ENCODE measurements at places on chromosomes 5 and 9.
A peak's percentile ranks its signal among the peaks of the same experiment; 100 is the strongest.

DNA sequence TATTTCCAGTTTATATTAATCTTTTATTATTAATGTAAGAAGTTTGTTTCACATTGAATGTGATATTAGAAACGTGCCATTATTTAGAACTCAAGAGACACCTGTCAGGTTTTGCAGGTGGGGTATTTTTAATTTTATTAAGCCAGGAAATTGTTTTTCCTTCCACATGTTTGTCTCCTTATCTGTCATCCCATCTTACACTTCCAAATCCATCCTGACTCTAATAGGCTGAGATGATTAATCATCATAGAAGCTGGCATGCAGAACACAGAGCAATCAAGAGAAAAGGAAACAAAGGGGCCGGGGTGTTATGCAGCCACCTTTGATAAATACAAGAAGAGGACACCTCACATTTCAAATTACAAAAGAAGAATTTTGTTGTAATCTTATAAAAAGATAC lies 506.5 kb downstream of the ISL1 start:
- no peak for DNase-seq

GRCh38 chr5:14342306-14342705 lies 199.2 kb downstream of the TRIO start:
- no peak for DNase-seq

GRCh38 chr5:146883511-146883910 lies 5.0 kb upstream of the PPP2R2B start:
- DNase-seq, result no peak

- DNase-seq, result no peak
These were observed 183.9 kb downstream of the SMARCA2 start for GRCh38 chr9:2198956-2199635.

GRCh38 chr5:73763300-73764032 lies 137.5 kb downstream of the ARHGEF28 start:
- DNase-seq, result no peak

DNA sequence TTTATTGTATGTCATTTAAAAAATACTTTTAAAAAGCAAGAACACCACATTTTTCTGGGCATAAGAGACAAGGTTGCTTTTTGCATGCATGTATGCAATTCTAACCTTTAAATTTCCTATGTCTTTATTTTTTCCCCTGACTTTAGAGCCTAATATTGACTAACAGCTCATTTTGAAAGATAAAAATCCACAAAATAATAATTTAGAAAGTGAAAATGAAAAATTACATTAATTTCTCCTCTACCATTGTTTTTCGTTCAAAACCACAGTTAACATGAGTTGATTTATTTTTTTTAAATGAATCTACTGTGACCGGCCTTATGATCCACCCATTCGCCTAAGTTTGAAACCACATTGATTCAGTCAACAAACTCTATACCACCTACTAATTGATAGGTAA lies 137.5 kb upstream of the CDKN2B start:
- no peak for DNase-seq

GRCh38 chr9:125525921-125526631 lies 180.9 kb downstream of the MAPKAP1 start:
- DNase-seq, result no peak

- DNase-seq, result no peak
These were observed 291.2 kb downstream of the BRINP1 start for GRCh38 chr9:119078015-119078414.

DNA sequence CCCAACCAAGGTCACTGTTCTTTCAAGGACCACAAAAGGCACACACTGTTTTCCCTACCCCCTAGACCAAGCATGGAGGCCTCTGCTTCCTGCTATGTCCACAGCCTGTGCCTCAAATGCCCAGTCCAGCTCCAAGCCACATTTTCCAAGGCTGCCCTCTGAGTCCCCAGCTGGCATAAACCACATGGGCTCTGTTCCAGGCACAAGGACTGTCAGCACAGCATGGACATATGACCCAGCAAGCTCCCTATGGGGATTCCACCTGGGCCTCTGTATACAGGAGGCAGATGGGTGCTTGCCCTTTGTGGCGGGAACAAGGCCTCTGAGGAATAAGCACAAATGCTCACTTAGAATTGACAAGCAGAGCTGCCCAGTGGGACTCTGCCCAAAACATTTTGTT lies 115.2 kb downstream of the SPOCK1 start:
- no peak for DNase-seq

DNA sequence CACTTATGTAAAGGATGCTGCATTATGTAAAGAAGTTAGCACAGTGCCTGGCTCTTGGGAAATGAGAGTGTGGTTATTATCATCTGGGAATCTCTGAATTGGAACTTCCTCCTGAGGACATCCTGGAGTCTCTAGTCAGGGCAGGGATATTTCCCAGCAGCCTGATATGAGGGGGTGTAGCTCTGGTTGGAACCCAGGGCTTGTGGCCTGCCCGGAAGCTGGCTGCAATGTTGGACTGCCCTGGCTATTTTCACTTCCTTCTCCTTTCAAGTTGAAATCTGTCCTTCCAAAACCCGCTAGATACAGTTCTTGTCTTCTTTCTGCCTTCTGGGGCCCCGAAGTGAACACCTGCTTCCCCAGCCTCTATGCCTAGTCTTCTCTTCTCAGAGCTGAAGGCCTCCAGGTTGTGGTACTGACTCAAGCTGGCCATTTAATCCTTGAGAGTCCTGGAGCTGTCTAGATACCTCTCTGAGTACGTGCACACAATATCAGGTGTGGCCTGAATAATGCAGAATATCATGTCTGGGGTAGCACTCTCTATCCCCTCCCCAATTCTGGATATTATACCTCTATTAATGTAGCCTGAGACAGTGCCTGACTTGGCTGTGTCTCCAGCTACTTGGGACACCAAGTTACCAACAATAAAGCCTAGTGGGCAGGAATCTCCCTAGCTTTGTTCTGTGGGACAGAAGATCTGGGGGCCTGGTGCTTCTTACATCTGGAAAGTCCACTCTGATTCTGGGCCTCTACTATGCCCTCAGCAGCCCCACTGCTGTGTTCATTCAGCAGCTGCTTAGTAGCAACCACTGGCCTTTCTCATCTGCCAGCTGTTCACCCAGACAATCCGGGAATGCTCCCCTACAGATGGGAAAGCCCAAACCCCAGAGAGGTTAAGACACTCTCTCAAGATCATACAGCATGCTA lies 45.0 kb downstream of the SLC6A7 start:
- no peak for DNase-seq

GRCh38 chr5:155987265-155987810 lies 339.6 kb upstream of the SGCD start:
- DNase-seq, result no peak

- DNase-seq, result no peak
These were observed 1.0 kb downstream of the KLF9 start for GRCh38 chr9:70413464-70413798.

DNA sequence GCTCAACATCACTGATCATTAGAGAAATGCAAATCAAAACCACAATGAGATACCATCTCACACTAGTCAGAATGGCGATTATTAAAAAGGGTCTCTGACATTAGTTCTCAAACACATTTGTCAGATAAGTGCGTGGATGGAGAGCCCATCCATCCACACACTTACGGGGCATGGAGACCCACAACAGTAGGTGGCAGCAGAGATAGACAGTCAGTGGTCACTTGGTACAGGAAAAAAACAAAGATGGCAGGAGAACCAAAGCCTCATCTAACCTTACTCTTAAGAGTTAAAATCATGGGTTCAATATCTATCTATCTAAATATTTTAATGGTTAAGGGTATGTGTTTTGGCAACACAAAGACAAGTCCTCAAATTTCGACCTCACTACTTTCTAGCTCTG lies 1378.7 kb upstream of the C9orf72 start:
- DNase-seq, result no peak

DNA sequence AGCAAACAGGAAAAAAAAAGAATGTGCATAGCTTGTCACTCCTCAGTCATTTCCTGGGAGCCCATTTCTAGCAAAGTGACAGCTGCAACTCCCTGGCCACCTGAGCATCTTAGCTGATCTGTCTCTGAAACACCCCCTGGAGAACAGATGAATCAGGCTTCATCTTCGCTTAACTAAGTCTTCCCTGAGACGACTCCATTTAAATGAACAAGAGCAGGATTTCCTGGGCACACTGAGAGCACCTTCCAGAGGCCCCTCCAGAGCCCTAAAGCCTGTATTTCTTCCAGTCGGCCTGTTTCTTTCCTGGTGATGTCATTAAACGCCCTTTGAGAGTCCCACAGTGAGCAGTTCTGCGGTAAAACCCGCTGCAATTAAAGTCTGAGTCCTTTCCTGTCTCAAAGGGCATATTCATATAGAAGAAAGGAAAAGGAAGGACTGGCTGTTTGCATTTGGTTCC lies 13.9 kb downstream of the TGFBI start:
- no peak for DNase-seq

DNA sequence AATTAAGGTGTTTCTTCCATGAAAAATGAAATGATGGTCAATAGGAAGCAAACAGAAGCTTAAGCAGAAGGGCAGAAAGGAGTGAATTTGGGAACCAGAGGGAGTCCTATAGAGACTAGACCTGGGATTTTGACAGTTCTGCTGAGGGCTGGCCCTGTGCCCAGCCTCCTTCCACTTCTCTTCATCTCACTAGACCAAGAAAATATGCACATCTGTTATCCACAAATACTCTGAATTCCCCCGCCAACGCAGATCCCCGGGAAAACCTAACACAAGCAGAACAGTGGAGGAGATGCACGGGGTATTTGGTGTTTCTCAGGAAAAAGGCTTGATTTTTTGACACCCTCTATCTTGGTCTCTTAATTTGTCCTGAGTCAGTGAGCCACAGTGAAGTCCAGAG lies 22.7 kb downstream of the GRIA1 start:
- DNase-seq, result no peak

GRCh38 chr9:4349816-4350418 lies 50.0 kb upstream of the GLIS3 start:
- no peak for DNase-seq

- no peak for DNase-seq
These were observed 23.9 kb downstream of the ADAMTS2 start for GRCh38 chr5:179321206-179321987.

DNA sequence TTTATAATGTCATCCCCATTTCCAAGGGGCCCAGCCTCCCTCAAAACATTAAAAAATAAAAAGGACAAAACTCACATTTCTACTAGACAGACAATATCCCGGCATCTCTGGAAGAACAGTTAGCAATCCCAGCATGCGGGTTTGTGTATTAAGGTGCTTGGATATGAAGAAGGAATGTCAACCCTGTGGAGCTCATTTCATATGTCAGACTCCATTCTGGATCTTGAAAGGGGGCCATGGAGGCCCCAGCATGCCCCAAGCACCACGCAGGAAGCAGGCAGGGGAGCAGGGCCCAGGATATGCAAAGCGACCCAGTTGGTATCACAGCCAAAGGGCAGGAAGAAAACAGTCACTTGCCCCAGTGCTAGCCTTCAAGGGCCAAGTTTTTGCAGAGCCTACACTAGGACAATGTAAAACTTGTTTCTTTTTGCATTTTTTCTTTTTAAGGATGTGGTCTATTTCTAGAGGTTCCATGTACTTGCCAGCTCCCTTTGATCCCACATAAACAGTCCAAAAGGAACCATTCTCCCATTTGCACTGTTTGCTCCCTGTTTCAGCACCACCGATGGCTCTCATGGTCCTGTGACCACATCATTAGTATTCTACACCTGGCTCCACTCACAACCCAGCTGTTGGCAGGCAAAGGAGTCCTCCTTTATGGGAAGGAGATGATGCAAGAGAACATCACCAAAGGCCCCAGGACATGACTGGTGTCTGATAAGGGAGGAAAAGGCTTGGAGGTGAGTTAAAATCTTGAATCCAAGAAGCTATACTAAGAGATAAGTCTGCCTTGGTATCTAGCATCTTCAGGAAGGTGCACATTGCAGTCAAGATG lies 58.3 kb downstream of the FGF1 start:
- no peak for DNase-seq

- no peak for DNase-seq
These were observed 341.0 kb upstream of the PANK3 start for GRCh38 chr5:168920019-168920810.

GRCh38 chr5:100828071-100828897 lies 74.8 kb downstream of the ST8SIA4 start:
- no peak for DNase-seq

- DNase-seq, result no peak
These were observed 9.6 kb upstream of the NSD1 start for GRCh38 chr5:177123789-177124485.

DNA sequence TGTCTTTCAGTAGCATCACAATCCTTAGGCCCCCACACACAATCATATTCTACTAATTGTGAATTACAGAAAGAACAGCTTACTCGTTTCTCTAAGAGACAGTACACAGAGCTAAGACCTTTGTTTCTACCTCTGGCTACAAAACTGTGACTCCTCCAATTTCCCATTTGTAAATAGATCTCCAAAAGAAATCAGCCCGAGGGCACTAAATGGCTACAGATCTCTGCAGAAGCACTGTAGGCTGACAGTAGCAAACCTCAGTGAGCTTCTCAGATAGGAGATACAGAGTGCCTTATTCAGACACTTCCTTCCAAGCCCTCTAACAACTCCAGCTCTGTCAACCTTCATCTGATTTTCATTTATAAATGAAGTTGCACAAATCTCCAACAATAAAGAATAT lies 51.0 kb downstream of the EFNA5 start:
- DNase-seq, result no peak

DNA sequence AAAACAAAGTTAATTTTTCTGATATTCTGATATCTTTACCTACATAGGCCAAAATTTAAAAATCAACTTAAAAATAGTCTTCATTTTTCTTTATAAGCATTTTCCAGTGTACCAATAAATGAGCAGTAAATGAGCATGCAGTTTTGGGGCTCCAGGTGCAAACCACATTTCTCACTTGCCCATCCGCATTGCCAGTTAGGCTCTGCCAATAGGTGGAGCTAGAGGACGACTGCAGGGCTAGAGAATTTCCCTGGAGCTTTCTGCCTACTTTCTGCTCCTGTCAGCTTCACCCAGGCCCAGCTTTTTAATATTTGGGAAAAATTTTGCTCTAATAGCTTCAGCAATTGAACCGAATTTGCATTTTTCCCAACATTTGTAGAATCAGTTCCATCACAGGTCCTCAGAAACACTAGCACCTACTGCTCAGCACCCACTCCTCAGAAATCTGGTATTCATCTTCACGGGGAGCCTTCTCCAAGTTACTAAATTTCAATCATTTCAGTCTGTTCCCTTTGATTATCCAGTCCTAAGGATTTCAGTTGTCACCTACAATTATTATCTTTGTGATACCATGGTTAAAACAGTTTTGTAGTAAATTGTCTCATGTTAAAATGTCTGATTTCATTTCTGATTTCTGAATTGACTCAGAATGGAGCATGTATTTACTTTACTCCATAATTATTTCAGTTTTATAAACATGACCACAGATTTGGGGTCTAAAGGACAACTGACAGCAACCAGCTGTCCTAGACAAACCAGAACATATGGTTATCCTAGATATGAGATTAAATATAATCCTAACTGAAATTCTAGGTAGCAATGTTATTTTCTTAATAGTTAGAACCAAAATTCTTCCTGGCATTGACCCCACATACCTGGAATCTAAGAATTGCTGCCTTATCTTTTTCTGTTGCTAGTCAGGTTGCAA lies 104.6 kb upstream of the FAM174A start:
- DNase-seq, result peak; percentile 4
